ENCODE measurements at places on chromosomes 1 and 21. TPM values are rescaled to one million over a fixed set of nuclear protein-coding genes. Genes with fewer than 3 reads are reported as not detected.

DNA sequence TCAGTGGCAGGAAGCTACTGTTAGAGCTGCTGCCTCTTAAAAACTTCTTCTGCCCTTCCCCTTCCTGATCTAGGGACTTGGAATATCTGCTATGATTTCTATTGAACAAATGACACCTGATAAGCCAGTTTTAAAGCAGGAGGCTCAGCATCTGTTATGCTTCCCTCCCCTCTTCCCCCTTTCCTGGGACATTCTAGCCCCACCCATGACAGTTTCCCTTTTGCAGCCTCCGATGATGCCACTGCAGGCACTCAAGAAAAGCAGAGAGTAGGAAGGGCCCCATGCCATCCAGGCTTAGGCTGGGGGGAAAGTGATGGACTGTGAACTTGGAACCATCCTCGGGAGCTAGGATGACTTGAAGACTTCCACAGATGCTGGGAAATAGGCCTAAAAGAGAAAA lies 15.1 kb upstream of the EPB41 start:
- DNase-seq: no peak

GRCh38 chr1:166988974-166989515 lies at the start of gene MAEL:
Gene MAEL, plus strand, starts transcription at chr1:166989280. Its CDS starts 73 bp downstream, at chr1:166989353.
- DNase-seq: no peak

- DNase-seq: no peak
Measured at GRCh38 chr1:210620867-210621488, 292.3 kb downstream of the HHAT start.

GRCh38 chr21:45006536-45007095 lies 66.8 kb downstream of the SLX9 start:
- DNase-seq: no peak

GRCh38 chr1:29236712-29237128 lies 398 bp downstream of the PTPRU start:
- DNase-seq: no peak

DNA sequence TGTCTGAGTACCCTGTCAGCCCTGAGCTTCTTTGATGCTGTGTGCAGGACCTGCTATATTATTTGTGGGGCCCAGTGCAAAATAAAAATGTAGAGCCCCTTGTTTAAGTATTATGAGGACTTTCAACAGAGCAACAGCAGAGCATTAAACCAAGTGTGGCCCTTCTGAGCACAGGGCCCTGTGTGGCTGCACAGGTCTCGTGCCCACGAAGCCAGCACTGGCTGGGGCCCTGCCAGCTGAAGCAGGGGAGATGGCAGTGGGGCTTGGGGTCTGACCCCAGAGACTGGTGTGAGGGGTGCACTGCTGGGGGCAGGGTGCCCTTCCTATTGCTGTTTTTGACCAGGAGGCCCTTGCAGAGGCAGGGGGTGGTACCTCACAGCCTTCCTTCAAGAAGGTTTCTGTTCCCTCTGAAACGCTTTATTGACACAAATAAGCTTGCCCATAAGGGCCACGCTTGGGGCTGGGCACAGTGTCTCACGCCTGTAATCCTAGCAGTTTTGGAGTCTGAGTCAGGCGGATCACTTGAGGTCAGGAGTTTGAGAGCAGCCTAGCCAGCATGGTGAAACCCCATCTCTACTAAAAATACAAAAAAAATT lies 2.2 kb upstream of the SEMA4A start:
- DNase-seq: no peak

GRCh38 chr1:21260405-21261125 lies 29.7 kb downstream of the ECE1 start:
- DNase-seq: no peak

DNA sequence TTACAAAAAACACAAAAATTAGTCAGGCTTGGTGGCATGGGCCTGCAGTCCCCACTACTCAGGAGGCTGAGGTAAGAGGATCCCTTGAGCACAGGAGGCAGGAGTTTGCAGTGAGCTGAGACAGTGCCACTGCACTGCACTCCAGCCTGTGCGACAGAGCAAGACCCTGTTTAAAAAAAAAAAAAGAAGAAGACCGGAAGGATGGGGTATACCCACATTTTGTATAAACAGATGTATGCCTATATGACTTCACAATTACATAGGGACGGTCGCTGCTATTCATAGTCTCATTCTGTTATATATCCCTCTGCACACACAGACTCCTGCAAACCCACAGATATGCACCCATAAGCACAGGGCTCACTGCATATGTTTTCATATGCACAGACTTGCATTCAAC lies 12.7 kb downstream of the LCK start:
- no peak for DNase-seq

A3GALT2 gene
- total RNA-seq: not detected

HSPB7 gene
- 10.4 TPM for total RNA-seq

DNA sequence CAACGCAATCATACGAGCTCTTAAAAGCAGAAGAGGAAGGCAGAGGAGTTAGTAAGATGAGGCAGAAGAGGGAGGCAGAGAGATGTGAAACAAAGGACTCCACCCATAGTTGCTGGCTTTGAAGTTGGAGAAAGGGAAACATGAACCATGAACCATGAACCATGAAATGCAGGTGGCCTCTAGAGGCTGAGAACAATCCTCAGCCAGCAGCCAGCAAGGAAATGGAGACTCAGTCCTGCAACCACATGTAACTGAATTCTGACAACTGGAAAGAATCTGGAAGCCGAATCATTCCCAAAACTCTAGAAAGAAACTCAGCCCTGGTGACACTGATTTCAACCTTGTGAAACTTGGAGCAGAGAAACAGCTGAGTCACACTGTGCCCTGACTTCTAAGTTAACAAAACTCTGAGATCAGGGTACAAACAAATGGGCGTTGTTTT lies 10.1 kb downstream of the DIPK1A start:
- DNase-seq: no peak

- no peak for DNase-seq
Measured at GRCh38 chr1:38027201-38028104, 14.9 kb downstream of the UTP11 start.

DNA sequence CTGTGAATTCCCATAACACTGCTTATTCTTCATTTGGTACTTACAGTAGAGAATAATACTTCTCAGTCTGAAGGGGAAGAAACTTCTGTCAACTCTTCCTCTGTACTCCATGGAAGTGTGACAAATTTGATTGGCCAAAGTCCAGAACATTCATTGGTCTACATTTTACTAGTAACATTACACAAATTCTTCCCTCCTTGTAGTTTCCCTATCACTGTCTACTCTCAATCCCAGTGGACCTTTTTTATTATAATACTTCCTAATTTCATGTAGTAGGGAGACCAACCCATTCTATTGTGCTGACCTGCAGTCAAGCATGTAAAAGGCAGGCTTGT lies 74.7 kb downstream of the ALG6 start:
- DNase-seq: no peak

HCRTR1 gene
- not detected for total RNA-seq

GRCh38 chr1:169576241-169576934 lies 9.9 kb downstream of the F5 start:
- DNase-seq: no peak

DNA sequence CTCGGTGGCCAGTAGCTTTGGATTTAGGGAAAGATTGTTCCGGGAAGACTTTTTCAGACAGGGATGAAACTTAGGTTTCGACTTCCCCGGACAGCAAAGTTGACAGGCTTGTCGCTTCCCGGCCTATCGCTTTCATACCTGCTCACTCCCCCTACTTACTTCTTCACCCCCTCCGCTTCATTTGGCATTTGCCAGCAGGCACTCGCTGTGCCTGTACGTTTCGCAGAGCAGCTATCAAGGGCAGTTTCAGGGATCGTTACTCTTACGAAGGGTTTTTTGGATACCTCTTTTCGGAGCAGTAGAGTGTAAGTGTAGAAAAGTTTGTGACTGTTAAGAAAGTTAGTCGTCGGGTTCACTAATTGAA lies 393 bp downstream of the BLZF1 start:
- DNase-seq: no peak

DDAH1 gene
- 21.2 TPM for total RNA-seq

HSD3B2 gene
- not detected for total RNA-seq

GRCh38 chr21:42547001-42547905 lies 33.6 kb downstream of the SLC37A1 start:
- no peak for DNase-seq

DNA sequence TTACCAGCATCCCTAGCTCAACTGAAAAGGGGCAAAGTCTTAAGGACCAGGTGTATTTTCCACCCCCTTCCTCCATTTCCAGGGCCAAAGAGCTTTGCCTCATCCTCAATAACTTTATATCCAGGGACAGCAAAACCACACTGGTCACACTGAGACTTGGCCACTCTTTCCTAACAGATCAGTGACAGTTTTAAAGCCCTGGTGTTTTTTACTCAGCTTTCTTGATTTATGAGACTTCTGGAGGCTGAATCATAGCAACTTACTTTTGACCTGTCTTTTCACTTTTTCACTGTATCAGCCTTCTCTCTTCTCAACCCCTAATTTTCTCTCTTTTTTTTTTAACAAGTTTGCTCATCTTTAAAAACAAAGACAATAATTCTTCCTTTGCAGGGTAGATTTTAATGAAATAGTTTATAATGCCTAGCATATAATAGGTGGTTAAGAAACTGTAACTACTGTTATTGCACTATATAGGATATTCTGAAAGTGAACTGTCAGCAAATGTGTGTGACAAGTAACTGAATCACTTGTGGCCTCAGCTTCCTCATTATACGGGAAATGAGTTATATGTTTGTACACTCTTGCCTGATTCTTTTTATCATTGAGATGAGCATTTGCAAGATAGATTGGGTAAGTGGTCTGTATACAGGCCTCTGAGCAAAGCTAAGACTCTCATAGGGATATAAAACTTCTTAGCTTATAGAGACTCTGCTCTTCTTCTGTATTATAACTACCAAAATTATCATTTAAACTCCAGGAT lies 19.7 kb upstream of the DYNLT5 start:
- DNase-seq: no peak

GRCh38 chr21:34034369-34035014 lies 38.9 kb upstream of the MRPS6 start:
- no peak for DNase-seq

DNA sequence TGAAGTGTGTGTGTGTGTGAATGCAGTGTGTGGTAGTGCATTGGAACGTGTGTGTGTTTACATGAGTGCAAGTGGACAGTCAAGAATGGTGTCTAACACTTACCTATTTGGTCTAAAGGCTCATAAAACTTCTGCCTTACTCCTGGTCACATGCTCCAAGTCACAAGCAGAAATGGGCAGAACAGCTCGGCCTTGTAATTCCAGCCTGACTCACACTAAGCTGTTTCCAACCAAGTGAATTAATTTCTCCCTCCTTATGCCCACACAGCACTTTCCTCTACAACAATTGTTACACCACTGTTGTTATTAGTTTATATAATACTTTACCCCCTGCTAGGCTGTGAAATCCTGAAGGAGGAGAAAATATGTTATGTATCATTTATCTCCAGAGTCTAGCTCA lies 43.8 kb downstream of the DDR2 start:
- DNase-seq: no peak

GRCh38 chr1:2151911-2152310 lies 42.7 kb downstream of the FAAP20 start:
- DNase-seq: no peak

MFAP2 gene
- 14.3 TPM for total RNA-seq

CLDN17 gene
- not detected for total RNA-seq

DNA sequence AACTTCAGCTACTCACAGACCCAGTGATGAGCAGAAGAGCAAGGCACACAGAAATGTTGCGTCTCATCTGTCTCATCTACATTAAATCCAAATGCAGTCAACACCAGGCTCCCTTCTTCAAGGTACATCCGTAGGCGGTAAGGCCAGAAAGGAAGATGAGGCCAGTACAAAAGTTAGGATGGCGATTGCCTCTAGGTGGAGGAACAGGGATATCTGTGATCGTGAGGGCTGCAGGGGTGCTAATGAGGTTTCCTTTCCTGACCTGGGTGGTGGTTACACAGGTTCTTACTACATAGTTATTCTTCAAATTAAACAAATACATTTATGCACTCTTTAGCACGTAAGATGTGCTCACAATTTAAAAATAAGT lies 1.4 kb upstream of the MYBPH start:
- no peak for DNase-seq

TCHHL1 gene
- not detected for total RNA-seq

DNA sequence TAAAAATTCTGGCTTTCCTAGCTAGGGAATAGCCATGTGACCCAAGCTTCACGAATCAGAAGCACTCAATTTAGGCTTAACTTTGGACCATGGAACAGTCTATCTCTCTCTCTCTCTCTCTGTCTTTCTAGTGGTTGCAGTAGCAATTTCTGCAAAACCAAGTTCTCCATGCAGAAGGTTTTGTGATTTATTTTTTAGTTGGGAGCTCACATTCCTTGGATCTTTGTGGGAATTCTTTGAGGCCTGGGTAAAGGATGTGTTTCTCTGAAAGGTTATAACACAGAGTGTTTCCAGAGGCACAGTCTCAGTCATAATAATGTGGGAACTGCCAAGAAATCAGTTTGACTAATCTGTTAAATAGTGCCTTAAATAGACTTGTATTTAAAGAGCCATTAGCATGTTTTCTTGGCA lies 112.3 kb upstream of the COL11A1 start:
- DNase-seq: no peak

S100A12 gene
- total RNA-seq: not detected

Data from tibial nerve (tissue), 4 donors.